ENCODE measurements at places on chromosomes 6 and 20. TPM values are rescaled to one million over a fixed set of nuclear protein-coding genes. Genes with fewer than 3 reads are reported as not detected.

- DNase-seq, result no peak
Observed at GRCh38 chr6:44561832-44562665, 174.5 kb downstream of the CDC5L start.

The DAAM2 gene
- total RNA-seq, result 59.5 TPM

DNA sequence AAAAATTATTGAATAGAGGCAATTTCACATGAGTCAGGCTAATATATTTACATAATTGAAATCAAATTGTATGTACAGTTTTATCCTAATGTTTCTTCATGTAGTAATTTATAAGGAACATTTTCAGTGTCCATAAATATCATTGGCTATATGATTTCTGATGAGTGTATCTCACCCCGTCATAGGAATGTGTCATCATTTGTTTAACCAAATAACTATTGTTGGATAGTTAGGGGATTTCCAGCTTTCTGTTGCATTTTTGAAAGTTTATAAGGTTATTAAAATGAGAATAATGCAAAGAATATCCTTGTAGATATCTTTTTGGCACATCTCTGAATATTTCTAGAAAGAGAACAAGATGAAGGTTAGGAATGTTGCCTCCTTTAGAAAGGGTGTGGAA is 39.0 kb downstream of the SYTL3 start:
- no peak for DNase-seq

DNA sequence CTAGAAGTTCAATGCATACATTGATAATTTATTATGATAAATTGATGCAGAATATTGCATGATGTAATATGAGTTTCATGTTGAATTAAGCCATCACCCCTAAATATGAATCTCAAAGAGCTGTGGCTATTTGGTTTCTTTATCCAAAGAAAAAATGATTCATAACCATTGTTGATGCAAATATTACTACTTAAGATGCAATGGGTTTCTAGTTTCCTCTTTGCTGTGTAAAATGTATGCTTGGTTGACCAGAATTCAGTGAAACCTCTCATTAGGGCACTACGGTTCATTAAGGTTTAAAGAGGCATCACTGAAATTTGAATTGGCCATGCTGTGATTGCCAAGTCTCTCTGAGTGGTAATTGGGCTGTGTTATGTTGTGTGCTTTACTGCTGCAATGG is 492.5 kb upstream of the FLRT3 start:
- DNase-seq, result no peak

The FAM184A gene
- 7.0 TPM for total RNA-seq

DNA sequence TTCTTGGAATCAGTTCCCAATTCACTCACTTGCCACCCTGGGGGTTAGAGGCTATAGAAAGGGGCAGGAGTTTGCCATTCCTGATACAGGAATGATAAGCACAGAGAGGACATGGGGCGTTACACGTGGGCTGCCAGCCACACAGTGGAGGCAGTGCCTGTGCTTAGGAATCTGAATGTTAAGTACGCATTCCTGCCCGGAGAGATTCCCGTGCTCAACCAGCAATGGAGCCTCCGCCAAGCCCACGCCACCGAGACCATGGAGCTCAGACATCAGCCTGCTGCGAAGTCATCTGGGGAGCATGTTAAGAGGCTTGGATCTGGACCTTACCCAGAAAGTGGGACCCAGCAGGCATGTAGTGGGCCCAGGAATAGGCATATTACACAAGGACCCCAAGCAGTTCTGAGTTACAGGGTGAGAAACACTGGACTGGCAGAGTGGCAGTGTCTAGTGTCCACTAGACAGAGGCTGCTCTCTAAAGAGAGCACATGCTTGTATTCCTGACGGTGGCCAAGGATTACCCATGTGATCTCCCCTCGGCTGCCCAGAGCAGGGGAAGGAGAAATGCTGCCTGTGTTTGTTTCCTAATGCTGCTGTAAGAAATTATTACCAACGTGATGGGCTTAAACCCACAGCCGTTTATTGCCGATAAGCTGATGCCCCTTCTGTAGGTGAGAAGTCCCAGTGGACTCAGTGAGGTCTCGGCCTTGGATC is 138.2 kb downstream of the BMP7 start:
- no peak for DNase-seq

- no peak for DNase-seq
Observed at GRCh38 chr6:24492475-24492874, 2.3 kb upstream of the ALDH5A1 start.

The RBM24 gene
- 1.3 TPM for total RNA-seq

DNA sequence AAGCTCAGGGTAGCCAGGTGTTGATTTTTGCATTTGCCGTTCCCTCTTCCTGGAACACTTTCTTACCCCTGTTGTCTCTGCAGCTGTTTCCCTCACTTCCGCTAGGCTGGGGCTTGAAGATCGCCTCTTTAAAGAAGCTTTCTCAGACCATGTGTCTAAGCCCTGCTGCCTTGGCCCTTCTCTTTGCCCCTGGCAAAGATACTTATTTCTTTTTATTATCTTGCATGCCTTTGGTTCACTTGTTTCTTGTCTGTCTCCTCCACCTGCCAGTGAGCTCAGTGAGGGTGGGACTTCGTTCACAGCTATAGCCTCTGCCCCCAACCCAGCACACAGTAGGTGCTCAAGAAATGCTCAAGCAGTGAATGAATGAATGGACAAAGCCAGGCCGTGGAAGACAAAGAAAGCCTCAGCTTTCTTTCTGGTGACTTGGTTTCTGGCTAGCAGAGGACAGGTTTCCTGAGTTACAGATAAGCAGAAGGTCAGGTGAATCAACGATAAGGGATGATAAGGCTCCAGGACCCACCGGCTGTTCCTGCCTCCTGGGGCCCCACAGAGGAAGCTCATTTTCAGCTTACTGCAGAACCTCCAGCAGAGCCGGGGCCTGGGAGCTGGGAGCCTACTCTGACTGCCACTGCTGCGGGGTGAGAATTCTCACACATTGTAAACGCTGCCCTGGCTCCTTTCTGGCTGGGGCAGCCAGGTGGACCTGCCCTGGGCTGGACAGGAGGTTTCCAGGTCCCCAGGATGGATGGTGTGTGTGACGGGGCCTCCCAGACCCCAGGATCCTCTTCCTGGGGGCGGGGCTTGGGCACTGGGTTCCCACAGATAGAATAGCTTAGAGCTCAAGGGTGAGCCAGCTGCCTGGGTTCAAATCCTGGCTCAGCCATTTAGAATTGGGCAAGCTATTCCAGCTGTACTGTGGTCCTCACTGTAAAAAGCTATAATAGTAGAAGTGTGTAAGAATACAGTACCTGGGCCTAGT is 29.8 kb downstream of the SNAI1 start:
- DNase-seq, result no peak

The ZGPAT gene
- 24.9 TPM for total RNA-seq

- DNase-seq, result no peak
Observed at GRCh38 chr6:84362193-84362821, 134.9 kb upstream of the CEP162 start.

The SNAP91 gene
- total RNA-seq, result not detected

- no peak for DNase-seq
Observed at GRCh38 chr6:6622501-6622900, 34.0 kb downstream of the LY86 start.

DNA sequence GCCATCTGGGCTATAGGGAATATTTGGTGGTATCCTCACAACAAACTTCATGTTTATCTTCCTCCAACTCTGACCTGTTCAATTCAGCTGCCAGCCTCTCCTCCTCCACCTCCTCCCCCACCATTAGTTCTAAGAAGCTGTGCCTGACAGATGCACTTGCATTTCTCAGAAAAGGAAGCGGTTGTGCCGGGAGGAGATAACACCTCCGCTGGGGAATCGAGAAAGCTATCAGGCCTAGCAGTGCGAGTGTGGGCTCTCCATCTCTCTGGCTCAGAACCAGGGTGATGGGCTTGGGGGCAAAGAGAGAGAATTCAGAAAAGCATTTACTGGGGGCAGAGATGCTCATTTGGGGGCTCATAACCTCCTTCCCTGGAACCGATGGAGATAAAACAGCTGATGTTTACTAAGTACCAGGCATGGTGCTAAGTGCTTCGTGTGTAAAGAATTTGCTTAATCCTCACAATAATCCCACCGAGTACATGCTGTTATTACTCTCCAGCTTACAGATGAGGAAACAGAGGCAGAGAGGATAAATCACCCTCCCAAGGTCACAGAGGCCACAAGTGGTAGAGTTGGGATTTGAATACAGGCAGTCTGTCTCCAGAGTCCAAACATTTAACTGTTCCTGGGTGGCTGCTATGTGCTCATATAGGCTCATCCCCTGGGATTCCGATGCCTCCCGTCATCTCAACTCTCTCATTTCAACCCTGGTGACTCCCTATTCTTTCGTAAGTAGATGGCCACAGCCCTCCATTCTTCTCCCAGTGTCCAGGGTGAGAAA is 38.3 kb downstream of the COX4I2 start:
- no peak for DNase-seq

DNA sequence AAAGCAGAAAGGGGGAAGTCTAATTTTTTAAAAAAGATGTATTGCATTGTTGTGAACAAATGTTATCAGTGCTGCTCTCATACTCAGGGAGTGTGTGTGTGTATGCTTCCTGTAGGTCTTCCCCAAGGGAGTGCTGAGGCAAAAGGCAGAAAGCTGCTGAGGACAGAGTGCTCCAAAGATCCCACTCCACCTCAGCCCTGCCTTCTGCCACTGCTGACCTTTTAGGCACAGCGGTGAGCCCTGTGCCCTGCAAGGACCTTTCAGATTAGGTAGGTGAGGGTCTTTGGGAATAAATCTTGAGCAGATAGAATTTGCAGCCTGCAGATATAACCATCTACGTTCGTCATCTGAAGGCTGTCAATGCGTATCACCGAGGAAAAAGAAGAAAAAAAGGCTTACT is 756.4 kb upstream of the MMS22L start:
- DNase-seq, result no peak

Measured in breast epithelium (tissue), 4 donors.